ENCODE measurements at places on chromosomes 6 and 20.

DNA sequence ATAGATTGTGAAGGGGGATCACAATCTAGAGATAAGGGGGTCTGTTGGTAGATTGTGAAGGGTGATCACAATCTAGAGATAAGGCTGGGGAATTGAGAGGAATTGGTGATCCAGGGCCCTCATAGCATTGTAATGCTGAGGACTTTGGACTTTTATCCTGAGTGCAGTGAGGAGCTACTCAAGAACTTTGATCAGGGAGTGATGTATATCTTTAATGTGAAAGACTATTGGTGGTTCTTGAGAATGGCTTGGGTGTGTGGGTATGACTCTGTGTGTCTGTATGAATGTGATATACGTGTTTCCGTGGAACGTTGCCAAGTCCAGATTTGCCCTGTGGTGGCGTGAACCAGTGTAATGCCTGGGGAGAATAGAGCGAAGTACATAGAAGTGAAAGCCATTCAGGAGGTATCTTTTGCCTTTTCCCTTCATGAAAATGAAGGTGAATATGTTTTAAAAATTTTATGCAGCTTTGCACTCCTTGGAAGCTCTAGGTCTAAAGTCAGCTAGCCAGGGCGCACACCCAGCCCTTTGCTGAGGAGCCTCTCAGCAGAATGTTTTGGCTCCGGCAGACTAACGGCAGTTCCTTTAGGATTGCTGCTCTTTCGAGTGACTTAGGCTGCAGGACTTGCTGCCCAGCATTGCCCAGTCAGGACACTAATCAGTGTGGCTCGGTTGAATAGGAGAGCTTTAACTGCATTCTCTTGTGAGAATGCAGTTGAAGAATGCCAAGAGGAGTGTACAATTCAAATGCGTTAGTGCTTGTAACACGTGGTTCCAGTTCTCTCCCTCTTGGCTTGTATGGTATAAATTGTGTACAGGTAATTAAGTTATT, 3.5 kb downstream of the ZFAND3 start:
- DNase-seq = peak; percentile 70

GRCh38 chr20:14696937-14697336, 359.5 kb upstream of the FLRT3 start:
- DNase-seq = no peak

DNA sequence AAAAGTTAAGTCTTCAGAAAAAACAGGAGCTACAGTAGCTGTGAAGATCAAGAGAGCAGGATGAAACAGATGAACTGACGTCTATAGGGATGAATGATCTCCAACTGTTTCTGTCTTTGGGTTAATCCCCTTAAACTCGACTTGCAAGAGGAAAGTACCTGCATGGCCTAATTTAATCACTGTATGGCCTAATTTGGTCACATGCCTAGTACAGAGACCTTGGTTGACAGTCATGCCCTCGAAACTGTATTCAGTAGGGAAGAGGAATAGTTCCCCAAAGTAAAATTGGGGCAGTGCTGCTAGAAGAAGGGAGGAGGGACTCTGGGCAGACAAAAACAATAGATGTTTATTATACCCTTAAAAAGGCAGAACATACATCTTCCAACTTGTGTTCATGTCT, 10.0 kb upstream of the SMAP1 start:
- DNase-seq = no peak

DNA sequence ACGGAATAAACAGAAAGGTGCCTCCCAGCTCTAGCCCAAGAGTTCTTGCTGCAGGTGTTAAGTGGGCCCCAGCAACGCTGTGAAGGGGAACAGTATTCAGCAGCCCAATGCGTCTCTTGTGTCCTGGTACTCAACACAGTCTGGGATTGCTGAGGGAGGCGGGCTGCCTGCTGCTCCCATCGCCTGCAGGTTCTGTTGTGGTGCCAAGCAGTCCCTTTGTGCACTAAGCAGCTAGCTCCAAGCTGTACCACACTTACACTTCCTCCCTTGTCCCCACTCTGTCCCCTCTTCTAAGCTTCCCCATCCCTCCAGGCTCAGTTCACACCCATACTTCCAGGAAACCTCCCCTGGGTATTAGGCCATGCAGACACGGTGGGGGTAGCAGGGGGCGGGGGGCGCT, 92.7 kb downstream of the AGPAT4 start:
- DNase-seq = no peak

DNA sequence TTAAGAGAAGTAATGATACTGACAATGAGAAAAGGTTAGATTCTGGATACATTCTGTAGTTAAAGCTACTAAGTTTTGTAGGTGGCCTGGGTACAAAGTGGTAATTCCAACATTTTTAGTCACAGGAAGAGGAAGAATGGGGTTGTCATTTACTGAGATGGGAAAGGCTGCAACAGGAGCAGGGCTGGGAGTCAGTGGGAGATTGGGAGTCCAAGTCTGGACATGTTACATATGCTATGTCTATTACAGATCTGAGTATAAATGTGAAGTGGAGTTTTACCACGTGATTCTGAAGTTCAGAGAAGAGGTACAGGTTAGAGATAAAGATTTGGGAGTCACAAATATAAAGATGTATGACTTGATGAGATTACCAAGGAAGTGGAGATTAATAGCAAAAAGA, 116.2 kb downstream of the RWDD2A start:
- DNase-seq = no peak

DNA sequence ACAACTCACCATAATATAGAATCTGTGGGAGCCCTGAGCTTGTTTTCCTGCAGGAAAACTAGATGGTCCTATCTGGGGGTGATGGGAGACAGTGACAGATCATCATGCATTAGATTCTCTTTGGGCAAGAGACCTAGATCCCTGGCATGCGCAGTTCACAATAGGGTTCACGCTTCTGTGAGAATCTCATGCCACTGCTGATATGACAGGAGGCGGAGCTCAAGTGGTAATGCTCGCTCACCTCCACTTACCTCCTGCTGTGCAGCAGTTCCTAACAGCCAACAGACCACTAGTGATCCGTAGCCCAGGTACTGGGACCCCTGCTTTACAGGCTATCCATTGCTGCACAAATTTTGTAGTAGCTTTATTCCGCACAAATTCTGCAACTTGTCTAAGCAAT, 84.5 kb downstream of the HIVEP2 start:
- DNase-seq = peak; percentile 24

GRCh38 chr6:148239215-148239614, 103.4 kb upstream of the SASH1 start:
- no peak for DNase-seq

DNA sequence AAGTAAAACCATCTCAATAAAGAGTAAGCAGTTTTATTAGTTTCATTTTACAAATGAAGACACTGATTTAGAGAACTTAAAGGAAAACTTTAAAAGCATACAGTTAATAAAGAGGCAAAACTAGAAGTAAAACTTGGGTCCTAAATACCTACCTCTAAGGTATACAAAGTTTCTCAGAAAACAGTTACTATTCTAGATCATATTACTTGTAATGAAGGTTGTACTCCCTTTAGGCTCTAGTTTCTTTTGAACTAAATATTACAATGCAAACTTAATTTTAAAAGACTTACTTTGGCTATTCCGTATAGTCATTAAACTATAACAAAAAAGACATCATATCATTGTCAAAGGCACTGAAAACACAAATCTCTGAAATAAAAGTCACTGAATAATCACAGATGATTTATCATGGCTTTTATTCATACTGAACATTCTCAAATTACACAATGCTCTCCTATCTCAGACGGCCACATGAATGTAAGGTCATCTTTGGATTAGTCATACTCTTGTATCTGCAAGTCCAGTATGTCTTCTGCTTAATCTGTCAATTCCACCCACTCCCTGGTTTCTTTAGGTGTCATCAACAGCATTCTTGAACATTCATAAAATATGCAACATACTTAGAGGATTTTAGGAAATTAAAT, 361.6 kb upstream of the RUNX2 start:
- DNase-seq = no peak

DNA sequence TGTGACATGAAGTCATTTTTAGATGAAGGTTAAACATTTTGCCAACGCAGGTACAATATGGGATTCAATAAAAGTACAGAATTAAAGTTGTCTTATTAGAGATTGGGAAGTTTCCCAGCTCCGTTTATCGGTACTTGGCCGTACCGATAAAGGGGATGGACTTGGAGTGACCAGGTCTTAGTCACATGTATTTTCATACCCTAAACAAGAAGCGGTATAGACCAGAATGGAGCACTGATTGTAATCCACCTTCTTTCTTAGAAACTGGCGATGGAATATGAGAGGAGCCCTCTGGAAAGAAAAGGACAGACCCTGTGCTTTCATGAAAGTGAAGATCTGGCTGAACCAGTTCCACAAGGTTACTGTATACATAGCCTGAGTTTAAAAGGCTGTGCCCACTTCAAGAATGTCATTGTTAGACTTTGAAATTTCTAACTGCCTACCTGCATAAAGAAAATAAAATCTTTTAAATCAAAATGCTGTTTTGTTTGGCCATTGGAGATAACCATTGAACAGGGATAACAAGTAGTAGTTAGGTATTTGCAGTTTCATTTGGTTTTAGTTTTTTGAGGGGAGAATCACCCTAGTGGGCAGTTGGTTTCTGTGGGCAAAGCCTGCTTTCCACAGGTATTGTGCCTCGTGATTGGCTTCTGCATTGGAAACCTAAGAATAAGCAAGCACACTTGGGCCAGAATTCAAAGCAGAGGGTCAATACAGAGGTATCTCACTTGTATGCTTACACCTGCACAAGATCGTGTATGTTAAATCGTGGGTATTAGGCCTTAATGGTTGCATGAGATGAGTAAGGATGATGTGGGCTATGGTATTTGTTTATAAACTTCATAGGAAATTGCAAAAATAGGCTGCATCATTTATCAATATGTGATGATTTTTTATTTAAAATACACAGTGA, 11.2 kb upstream of the ZNFX1 start:
- no peak for DNase-seq

DNA sequence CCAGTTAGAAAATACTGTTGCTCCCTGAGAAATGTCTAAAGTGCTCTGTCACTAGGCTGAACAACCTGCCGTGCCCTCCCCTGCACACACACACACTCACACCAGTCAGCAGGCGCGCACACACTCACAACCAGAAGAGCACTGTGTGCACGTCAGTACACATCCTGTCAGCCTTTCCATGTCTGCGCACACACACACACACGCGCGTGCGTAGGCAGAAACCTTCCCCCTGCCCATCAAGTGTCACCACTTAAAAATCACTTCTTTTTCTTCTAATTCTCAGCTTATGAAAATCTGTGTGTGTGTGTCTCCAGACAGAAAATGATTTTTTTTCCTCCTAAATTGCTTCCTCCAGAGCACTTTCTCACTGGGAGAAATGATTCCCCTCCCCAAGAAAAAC, 100.3 kb downstream of the EDN3 start:
- peak; percentile 68 for DNase-seq

DNA sequence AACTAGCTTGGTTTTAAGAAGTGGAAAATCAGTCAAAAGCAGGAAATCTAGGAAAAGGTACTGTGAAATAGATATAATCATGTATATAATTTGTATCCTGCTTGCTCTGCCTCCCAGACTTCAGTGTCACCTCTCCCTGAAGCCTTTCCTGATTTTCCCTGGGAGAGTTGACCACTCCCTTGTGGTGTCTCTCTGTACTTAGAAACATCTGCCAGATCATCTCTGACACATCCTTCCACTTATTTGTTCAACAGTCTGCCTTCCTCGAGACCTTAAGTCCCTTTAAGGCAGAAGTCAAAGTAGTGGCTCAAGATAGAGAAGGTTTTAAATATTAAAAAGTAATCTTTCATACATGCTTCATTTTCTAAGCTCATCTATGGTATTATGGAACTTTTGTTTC, 236.5 kb downstream of the CDKAL1 start:
- no peak for DNase-seq

DNA sequence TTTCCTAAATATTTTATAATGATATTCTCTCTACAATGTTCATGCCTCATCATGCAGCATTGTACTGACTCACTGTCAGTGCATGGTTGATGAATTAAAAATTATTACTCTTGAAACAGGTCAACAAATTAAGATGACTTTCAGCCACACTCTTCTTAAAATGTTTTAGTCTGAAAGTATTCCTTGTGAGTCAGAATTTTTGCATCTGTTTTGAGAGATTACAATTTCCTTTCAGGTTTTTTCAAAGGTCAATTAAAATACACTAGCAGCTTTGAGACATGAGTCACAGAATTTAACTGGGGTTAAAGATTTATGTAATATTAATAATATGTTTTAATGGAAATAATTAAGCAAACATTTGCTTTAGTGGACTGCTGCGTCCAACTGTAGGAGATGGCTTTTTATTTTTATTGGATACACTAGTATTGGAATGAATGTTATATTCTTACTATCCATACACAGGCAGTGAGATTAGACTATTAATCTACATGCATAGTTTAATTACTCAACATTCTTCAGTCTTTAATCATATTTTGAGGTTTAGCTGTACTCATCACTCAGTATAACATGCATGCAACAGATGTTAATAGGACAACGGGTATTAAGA, 9.7 kb downstream of the COL12A1 start:
- no peak for DNase-seq

DNA sequence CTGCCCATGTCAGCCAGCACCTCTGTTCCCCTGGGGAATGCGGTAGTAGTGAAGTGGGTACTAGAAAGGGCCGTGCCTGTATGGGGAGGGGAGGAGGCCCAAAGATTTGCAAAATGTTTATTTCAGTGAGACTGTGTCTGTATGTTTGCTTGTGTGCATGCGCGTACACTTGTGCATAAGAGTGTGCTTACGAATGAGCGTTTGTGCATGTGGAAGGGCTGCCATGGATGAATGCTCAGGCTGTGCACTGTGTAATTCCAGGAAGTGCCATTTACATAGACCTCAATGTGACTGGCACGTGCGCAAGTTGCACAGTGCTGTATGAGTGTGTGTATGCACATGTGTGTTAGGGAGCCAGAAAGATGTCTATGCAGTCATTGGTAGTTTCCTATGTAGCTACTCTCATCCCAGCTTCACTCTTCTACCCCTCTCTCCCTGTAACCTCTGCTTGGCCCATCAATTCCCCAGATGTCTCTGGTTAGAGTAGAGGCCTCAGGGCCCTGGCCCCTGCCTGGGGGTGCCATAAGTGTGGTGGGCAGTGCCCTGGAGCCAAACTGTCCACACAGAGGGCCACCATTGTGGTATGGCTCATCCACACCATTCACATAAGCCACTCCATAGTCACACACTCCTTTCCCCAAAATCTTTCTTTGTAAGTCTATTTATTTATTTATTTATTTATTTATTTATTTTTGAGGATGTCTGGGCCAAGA, 26.8 kb upstream of the SLC22A7 start:
- no peak for DNase-seq

DNA sequence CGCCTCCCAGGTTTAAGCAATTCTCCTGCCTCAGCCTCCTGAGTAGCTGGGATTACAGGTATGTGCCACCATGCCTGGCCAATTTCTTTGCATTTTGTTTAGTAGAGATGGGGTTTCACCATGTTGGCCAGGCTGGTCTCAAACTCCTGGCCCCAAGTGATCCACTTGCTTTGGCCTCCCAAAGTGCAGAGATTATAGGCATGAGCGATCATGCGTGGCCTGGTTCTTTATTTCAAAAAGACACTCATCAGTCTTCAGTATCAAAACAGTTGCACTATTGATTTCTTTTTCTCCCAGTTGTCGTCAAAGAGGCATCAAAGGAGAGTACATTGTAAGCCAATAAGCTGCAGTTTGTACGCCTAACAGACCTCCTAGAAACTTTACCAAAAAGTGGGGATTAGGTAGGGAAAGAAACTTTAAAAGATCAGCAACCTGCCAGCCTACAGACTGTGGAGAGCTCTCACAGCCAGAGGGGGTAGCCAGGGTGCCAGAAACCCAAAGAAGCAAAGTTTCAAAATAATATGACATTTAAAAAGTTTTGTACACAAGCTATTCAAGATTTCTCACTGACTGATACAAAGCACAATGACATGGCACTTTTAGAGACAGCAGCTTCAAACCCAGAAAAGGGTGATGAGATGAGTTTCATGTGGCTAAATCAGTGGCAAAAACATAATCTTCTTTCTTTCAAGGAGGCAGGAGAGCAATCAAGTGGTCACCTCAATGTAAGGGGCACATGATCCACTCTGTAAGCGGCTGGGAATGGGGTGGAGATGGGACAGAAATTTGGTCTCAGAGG, 83.0 kb upstream of the RALY start:
- DNase-seq = no peak
